ENCODE measurements at places on chromosomes 2 and 18.

GRCh38 chr2:64972426-64972825 lies 16.8 kb upstream of the SLC1A4 start:
- no peak for DNase-seq

GRCh38 chr2:120053891-120054290 lies 41.0 kb downstream of the EPB41L5 start:
- DNase-seq, result no peak

DNA sequence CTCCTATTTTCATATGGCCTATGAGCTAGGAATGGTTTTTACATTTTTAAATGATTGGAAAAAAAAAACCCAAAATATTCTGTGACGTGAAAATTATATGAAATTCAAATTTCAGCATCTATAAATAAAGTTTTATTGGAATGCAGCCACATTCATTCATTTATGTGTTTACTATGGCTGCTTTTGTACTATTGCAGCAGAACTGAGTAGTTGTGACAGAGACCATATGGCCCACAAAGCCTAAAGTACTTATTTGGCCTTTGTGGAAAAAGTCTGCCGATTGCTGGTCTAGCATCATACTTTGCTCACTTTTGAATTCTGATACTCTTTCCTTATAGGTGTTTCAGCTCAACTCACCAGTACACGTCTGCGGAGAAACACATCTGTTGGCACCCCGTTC lies 39.0 kb downstream of the MYO3B start:
- DNase-seq, result no peak

GRCh38 chr18:79754831-79755351 lies 42.8 kb upstream of the KCNG2 start:
- DNase-seq, result no peak
